ENCODE measurements at places on chromosomes 12 and 14.

GRCh38 chr14:98931911-98932310 is 340.1 kb downstream of the BCL11B start:
- no peak for DNase-seq
- H3K4me1 ChIP-seq = no peaks in the 10 kb centered on the region
- no peak overlapping the region for H3K27ac ChIP-seq
- no peaks in the 10 kb centered on the region for H3K36me3 ChIP-seq
- H3K27me3 ChIP-seq = peaks cover 27% of the 10 kb centered on the region

- H3K27ac ChIP-seq = no peak overlapping the region
- no peaks in the 10 kb centered on the region for H3K36me3 ChIP-seq
- no peak overlapping the region for H3K4me3 ChIP-seq
- DNase-seq = no peak
Observed at GRCh38 chr12:38373784-38374183, 57.2 kb downstream of the ALG10B start.

DNA sequence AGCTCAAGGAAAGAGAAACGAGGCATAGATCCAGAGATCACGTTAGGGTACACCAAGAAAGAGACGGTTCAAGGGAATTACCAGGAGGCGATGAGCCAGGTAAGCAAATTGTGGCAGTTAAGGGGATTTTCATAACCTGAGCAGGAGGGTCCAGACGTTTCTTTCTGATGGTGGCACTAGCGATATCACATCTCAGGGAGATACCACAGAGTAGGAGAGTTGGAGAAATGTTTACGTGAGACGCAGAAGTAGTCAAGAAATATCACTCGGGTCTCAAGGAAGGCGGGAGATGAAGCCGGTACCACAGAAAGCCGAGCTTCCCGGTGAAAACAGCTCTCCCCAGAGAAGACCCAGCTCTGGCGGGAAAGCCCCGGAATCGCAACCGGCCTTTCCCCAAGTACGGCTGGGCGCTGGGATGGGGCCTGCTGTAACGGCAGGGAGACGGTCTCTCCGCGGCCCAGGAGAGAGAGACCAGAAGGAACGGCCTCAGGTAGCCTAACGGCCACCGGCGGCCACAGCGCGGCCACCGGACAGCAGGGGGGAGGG is 485 bp downstream of the SENP1 start:
- H3K27ac ChIP-seq = peak overlapping the region; percentile 94
- DNase-seq = peak; percentile 71
- H3K36me3 ChIP-seq = no peaks in the 10 kb centered on the region
- H3K4me3 ChIP-seq = peak overlapping the region; percentile 83
- peaks cover 11% of the 10 kb centered on the region for H3K27me3 ChIP-seq

GRCh38 chr12:69120354-69120753 is 119.0 kb upstream of the CPSF6 start:
- no peaks in the 10 kb centered on the region for H3K36me3 ChIP-seq
- no peak overlapping the region for H3K4me3 ChIP-seq
- no peak overlapping the region for H3K27ac ChIP-seq
- DNase-seq = no peak
- no peaks in the 10 kb centered on the region for H3K4me1 ChIP-seq

DNA sequence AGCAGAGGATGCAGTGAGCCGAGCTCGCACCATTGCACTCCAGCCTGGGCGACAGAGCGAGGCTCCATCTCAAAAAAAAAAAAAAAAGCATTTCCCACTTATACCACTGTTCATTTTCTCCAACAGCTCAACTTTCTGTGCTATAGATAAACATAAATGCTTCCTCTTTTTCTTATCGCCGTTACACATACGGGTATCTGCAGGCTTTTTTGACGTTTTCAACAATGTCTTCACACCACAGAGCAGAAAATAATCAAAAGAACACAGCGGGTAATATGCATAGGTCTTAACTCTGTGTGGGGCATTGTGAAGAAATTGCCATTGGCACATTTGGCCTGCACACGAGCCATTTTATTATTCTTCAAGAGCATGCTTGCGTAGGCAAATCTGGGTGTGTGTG is 86.4 kb downstream of the CAPZA3 start:
- DNase-seq = no peak
- no peak overlapping the region for H3K4me3 ChIP-seq
- peaks cover 3% of the 10 kb centered on the region for H3K4me1 ChIP-seq
- peaks cover 1% of the 10 kb centered on the region for H3K36me3 ChIP-seq
- H3K27me3 ChIP-seq = no peaks in the 10 kb centered on the region
- H3K27ac ChIP-seq = no peak overlapping the region

DNA sequence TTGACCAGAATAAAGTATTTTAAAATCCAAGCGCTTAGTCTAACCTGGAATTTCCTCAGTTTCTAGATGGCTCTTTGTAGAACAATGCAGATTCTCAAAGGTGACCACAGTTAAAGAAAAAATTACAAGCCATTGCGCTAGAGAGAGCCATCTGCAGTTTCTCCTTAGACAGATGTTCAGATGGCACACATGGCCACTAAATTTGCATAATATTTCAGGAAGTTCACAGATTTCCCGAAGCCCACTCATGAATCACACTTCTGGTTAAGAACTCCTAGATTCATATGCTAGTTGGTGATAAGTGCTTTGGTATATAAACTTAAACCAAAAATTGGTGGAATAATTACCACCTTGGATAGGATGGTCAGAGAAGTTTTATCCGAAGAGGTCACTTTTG is 749 bp downstream of the AKAP3 start:
- DNase-seq = no peak
- peak overlapping the region; percentile 98 for H3K4me3 ChIP-seq
- peaks cover 2% of the 10 kb centered on the region for H3K27me3 ChIP-seq
- peak overlapping the region; percentile 100 for H3K27ac ChIP-seq
- no peaks in the 10 kb centered on the region for H3K36me3 ChIP-seq

DNA sequence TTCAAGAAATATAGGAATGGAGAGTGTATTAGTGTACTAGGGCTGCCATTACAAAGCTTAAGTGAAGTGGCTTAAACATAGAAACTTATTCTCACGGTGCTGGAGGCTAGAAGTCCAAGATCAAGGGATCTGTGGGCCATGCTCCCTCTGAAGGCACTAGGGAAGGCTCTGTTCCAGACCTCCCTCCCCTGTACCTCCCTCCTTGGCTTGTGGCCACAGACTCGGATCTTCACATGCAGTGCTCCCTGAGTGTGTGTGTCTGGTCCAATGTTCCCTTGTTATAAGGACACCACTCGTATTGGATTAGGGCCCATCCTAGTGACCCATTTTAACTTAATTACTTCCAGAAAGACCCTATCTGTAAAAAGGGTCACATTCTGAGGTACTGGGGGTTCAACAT is 225.6 kb downstream of the VRK1 start:
- DNase-seq = no peak
- peaks cover 41% of the 10 kb centered on the region for H3K27me3 ChIP-seq
- no peaks in the 10 kb centered on the region for H3K4me1 ChIP-seq
- no peaks in the 10 kb centered on the region for H3K36me3 ChIP-seq

DNA sequence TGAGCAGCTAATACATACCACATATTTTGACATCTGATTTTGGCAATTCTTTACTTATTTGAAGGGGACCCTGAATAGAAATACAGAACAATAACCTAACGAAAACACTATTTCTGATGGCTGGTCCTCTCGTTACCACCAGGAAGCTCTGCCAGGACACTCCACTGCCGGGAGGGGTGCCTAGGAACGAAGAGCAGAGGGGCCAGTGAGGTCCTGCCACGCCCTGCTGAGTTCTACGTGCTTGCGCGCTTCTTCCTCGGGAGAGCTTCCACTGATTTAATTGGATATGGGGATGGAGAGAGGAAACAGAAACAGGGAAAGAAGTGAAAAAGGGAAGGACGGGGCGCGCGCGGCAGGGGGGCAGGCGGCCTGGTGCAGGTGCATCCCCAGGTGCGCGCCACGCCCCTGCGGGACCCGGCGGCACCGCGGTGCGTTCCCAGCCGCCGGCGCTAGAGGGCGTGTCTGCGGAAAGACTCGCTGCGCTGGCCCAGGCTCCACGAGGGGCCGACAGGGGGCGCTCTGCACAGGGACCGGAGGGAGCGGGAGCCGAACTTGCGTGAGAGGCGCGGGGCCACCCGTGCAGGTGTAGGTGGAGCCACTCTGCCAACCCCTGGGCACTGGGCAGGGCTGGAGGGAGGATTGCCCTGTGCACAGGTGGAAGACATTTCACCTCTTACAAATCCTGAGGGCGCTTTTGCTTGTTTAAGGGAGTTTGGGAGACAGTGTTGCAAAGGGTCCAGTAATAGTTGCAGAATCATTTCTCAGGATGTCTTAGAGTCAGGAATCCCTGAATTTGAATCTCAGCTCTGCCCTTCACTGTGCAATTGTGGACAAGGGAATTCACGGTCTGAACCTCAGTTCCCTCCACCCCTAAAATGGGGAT is 986.3 kb upstream of the TMEM132C start:
- peaks cover 70% of the 10 kb centered on the region for H3K27me3 ChIP-seq
- peak; percentile 60 for DNase-seq
- H3K27ac ChIP-seq = no peak overlapping the region
- H3K4me1 ChIP-seq = no peaks in the 10 kb centered on the region

DNA sequence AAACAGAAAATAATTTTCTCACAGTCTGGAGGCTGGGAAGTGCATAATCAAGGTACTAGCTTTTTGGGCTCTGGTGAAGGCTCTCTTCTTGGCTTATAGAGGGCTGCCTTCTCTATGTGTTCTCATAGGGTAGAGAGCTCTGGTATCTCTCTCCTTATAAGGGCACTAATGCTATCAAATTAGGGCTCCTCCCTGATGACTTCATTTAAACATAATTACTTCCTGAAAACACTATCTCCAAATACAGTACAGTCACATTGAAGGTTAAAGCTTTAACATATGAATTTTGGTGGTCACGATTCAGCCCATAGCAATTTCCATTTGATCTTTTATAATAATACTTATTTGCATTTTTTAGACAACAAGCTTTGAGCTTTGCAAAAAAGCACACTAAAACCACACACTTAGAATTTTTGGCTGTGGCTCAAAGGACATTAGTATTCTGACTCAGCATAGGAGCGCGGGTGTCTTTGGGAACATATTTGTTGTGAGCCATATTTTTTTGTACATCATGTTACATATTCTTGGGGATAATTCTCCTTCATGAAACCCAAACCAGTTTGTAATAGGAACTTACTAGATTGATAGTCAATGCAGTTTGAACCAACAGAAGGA is 808.1 kb upstream of the FBXO33 start:
- no peak overlapping the region for H3K27ac ChIP-seq
- no peaks in the 10 kb centered on the region for H3K27me3 ChIP-seq
- DNase-seq = no peak
- H3K36me3 ChIP-seq = peaks cover 21% of the 10 kb centered on the region
- H3K4me1 ChIP-seq = peaks cover 15% of the 10 kb centered on the region
- H3K4me3 ChIP-seq = no peak overlapping the region

GRCh38 chr14:81401420-81402122 is 1.4 kb upstream of the STON2 start:
- peak overlapping the region; percentile 80 for H3K27ac ChIP-seq
- peaks cover 31% of the 10 kb centered on the region for H3K4me1 ChIP-seq
- no peaks in the 10 kb centered on the region for H3K27me3 ChIP-seq
- H3K4me3 ChIP-seq = no peak overlapping the region
- peaks cover 2% of the 10 kb centered on the region for H3K36me3 ChIP-seq

GRCh38 chr14:30849354-30849753 is 25.0 kb upstream of the COCH start:
- DNase-seq = no peak
- H3K27me3 ChIP-seq = peaks cover 52% of the 10 kb centered on the region
- H3K36me3 ChIP-seq = no peaks in the 10 kb centered on the region
- no peak overlapping the region for H3K4me3 ChIP-seq

DNA sequence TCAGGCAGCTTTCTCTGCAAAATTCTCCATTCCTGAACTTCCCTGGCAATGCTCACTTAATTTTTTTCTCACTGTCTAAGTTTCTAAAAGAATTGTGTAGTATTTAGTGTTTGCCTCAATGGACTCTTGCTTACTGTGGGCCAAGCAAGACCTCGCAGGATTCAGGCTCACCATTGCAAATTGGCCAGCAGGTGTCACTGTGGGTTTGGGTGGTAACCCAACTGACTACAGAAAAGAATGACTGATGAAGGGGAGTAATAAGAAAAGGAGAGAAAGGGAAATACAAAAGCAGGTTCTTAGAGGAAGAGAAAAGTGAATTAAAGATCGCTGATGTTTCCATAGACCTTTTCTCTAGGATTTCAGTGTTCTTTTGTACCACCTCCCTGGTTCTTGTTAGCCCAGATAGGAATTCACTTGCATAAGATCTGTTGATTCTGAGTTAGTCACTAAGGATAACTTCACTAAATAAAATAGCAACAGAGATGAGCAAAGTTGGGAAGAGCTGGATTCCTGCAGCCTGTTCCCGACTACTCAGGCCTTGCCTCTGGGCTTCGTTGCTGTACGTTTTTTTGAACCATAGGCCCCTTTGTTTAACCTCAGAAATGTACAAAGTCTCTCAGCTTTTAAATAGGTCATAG is 386.5 kb upstream of the DDHD1 start:
- H3K4me1 ChIP-seq = peaks cover 44% of the 10 kb centered on the region
- H3K27me3 ChIP-seq = no peaks in the 10 kb centered on the region
- no peak overlapping the region for H3K27ac ChIP-seq
- DNase-seq = peak; percentile 86
- no peak overlapping the region for H3K4me3 ChIP-seq
- H3K36me3 ChIP-seq = no peaks in the 10 kb centered on the region

- H3K36me3 ChIP-seq = no peaks in the 10 kb centered on the region
- no peak for DNase-seq
- H3K4me3 ChIP-seq = no peak overlapping the region
Observed at GRCh38 chr14:102693006-102693755, 84.1 kb upstream of the TRAF3 start.

DNA sequence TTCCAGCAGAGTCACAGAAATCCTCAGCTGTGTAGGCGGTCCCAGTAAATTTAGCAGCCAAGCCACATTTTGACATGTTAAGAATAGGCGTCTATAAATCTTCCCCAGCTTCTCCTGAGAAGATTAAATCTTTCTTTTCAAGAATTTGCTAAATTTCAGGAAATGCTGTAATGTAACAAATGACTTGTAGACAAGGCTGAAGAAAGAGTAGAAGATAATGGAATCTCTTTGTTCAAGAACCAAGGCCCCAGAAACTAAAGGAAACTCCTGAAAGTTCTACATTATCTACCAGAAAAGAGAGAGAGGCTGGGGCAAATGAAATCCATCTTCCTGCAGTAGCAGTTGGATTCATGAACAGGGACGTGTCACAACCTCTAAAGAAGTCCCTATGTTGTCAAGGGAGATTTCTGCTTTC is 760.3 kb downstream of the NOVA1 start:
- H3K27ac ChIP-seq = no peak overlapping the region
- no peak for DNase-seq
- H3K4me1 ChIP-seq = peaks cover 19% of the 10 kb centered on the region
- peaks cover 68% of the 10 kb centered on the region for H3K27me3 ChIP-seq
- no peak overlapping the region for H3K4me3 ChIP-seq

DNA sequence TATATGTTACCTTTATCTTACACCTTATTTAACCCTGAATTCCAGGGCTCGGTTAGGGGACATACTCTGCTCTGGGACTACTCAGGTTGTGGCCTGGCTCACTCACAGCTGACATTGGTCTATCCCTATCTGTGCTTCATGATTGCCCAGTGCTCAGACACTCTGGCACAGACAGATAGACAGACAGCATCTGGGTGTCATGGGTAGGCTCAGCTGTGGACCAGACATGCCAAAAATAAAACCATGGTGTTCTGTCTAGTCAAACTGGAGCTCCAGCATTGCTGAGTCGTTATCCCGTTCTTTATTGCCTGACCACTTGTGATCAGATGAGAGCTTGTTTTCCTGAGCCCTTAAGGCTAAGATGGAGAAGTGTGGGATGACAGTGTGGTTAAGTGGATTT is 29.0 kb downstream of the FBXW8 start:
- H3K27ac ChIP-seq = no peak overlapping the region
- H3K36me3 ChIP-seq = peaks cover 50% of the 10 kb centered on the region
- no peaks in the 10 kb centered on the region for H3K4me1 ChIP-seq
- DNase-seq = no peak

GRCh38 chr14:52936437-52936836 is 14.4 kb downstream of the FERMT2 start:
- H3K27ac ChIP-seq = no peak overlapping the region
- peaks cover 24% of the 10 kb centered on the region for H3K4me1 ChIP-seq
- no peaks in the 10 kb centered on the region for H3K27me3 ChIP-seq
- no peak overlapping the region for H3K4me3 ChIP-seq
- H3K36me3 ChIP-seq = no peaks in the 10 kb centered on the region
- DNase-seq = no peak
